RWPE2 (cell line): ENCODE measurements at places on chromosomes 6 and 20.

- peak; percentile 88 for DNase-seq
Observed at GRCh38 chr20:63555661-63556381, 1.9 kb downstream of the FNDC11 start.

GRCh38 chr6:43228951-43229802 lies at the start of gene DNPH1:
DNPH1 (minus strand) TSS chr6:43229481; CDS start chr6:43229456, 25 bp downstream.
- peak; percentile 73 for DNase-seq

- DNase-seq = no peak
Observed at GRCh38 chr6:89214197-89214596, 3.0 kb downstream of the GABRR1 start.

DNA sequence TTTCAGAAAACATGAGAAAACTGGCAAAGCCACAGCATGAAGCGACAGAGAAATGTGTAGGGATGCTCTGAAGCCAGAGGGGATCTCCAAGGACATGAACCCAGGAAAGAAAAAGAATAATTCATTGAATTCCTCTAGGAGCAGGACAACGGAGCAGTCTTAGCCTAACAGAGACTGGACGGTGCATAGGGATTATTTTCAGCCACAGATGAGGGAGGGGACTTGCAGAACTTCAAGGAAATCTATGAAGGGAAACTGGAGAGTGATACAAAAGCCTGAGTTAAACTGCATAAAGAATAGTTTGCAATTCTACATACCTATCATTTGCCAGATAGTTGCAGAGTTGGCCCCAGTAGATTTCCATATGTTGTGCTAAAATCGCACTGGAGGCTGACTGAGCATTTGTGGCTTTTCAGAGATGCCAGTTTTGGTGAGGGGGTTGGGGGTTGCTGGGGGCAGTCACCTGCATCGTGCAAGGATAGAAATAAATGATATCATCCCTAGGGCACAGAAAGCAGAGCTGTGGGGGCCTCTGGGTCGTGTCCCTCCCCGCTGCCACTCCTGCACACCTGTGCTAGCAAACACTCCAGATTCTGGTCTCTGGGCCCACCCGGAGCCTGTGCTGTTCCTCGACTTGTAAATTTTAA lies 443.2 kb upstream of the JARID2 start:
- DNase-seq = no peak

DNA sequence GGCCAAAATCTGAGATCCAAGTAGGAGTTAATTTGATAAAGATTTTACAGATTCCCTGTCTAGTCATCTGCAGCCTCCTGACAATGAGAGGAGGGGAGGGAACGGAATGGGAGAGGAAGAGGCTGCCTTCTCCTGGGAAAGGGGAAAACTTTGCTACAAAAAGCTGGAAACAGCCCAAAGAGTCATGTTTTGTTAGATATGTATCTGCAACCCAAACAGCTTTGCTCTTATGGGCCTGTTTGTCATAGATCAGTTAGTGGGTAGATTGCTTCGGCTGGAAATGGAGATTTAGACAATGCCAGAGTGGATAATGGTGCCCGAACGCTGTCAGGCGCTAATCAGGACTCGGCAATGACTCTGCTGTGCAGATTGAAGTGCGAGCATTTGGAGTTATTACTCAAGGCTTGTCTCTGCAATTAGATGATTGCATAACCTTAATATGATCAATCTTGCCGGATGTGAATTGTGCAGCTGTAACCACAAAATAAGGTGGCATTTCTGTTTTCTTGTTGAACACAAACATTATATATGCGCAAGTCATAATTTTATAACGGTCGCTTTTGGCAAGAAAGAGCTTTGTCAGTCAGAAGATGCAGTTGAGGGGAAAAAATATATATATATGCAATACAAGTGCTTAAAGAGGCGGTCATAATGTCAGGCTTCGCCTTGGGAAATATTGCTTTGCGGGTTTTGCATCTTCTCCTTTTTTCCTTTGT lies 92.4 kb upstream of the MAFB start:
- DNase-seq = no peak

- DNase-seq = no peak
Observed at GRCh38 chr6:136952714-136953260, 30.7 kb downstream of the SLC35D3 start.
